Stimulated activated CD4-positive, alpha-beta T cell treated with anti-CD3 and anti-CD28 coated beads, Interleukin-15, amount 100 ng/mL, for 1 hour (primary cell): ENCODE measurements at places on chromosomes 1 and 21.
A peak's percentile ranks its signal among the peaks of the same experiment; 100 is the strongest.

- no peak for DNase-seq
Measured at GRCh38 chr1:205636732-205637131, 4.9 kb upstream of the ELK4 start.

DNA sequence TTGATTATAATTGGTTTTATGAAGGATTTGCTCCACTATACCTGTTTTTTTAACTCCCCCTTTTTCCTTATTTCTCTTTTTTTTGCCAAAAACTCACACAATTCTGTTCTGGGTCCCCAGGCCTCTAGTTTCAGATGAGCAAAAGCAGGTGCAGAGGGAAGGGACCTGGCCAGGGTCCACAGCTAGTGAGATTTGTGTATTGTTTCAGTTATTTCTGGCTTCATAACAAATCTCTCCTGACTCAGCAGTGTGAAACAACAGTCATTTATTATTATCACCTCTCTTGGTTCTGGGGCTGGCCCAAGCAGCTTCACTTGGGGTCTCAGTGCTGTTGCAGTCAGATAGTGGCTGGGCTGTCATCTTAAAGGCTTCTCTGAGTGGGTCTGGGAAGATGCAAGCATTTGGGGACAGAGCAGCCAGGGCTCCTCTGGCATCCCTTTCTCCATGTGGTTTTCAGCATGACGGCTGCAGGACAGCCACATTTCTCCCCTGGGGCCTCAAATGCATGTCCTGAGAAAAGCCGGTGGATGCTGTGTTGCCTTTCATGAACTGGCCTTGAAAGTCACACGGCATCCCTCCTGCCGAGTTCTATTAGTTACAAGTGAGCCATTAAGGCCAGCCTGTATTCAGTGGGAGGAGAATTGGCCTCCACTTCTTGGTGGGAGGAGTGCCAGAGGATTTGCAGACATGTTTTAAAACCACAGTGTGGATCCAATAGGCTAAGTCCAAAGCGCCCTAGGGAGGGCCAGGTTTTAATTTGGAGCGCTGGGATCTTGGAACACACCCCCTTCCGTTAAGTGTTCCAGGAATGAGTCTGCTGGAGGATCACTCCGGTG lies 137.1 kb downstream of the CAMTA1 start:
- no peak for DNase-seq

DNA sequence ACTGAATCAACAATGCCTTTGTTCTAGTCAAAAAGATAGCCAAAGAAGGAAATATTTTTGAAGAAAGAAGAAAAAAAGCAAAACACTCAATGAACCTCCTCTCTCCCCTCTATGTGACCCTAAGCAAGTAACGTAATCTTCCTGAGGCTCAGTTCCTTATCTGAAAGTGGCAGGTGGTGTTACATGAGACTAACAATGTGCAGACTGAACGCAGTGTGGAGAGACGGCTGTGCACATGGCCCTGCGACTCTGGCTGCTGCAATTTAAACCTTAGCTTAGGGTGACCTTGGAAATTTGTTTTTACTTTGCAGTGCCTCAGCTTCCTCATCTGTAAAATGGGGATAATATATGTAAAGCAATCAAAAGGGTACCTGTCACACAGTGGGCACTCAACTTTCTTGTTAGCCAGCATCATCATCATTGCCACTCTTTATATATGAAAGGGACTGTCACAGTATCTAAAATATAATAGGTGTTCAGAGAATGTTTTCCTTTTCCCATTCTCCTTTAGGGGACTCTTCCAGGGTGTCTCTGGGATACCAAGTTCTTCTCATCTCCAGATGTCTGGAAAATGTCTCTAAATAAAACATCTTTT lies 100.1 kb upstream of the JUN start:
- no peak for DNase-seq

- no peak for DNase-seq
Measured at GRCh38 chr1:87894062-87894461, 565.4 kb downstream of the LMO4 start.

- no peak for DNase-seq
Measured at GRCh38 chr1:118862755-118863154, 125.4 kb downstream of the TBX15 start.

DNA sequence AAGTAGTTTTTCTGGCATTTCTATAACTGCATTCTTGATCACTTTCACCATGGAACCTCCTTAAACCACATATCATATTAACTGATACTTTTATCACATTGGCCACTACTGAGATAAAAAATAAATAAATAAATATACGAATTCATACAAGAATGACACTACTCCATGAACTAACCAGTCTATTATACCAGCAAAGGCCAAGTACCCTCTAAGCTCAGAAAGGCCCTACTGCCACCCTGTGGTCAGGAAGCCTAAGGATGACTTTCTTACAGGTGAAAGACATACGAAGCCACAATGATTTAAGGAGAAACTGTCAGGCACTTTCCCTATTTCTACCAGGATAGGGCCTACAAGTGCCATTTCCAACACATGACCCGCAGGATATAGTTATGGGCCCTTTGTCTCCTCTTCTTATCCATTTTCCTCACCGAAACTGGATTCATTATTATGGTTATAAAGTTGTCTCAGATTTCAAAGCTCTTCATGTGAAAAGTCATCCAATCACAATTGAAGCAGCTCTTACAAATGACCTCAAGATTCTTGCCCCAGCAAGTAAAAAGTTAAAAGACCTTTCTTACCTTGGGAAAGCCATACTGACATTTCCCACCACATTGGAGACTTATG lies 23.9 kb downstream of the DNAJC8 start:
- DNase-seq: peak; percentile 26

DNA sequence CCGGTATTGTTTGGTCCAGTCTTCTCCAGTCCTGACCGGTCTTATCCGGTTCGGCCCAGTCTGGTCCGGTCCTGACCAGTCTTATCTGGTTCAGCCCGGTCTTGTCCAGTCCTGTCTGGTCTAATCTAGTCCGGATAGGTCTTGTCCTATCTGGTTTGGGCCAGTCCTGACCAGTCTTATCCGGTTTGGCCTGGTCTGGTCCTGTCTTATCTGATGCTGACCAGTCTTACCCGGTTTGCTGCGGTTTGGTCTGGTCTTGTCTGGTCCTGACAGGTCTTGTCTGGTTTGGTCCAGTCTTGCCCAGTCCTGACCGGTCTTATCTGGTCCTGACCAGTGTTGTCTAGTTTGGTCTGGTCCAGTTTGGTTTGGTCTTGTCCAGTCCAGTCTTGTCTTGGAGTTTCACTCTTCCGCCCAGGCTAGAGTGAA lies 30.1 kb downstream of the DHX9 start:
- DNase-seq: no peak

DNA sequence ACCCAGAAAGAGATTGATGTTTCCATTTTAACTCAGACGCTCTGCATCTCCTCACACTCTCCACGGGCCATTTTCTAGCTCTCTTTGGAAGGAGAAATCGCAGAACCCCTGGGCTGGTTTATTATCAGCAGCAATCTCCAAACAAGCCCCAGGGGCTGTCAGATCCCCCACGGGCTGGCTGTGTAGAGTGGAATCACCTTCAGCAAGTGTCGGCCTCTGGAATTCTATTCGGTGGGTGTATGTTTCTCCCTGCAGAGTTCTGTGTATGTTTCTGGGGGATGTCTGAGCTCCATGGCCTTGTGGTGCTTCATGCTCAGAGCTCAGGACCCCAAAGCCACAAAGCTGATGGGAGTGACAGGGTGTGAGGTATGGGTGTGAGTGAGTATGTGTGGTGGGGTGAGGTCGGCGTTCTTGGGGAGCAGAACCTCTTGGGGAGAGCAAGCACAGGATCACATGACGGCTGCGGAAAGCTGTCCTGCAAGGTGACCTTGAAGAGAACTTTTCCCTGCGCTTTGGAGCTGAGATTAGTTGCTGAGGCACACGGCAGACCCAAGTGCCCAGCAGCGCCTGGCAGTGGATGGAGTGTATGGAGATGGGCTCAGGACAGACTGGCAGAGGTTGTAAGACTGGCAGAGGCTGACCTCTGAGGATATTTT lies 489 bp downstream of the ACOT11 start:
- no peak for DNase-seq

- DNase-seq: no peak
Measured at GRCh38 chr1:87728169-87728568, 399.5 kb downstream of the LMO4 start.

DNA sequence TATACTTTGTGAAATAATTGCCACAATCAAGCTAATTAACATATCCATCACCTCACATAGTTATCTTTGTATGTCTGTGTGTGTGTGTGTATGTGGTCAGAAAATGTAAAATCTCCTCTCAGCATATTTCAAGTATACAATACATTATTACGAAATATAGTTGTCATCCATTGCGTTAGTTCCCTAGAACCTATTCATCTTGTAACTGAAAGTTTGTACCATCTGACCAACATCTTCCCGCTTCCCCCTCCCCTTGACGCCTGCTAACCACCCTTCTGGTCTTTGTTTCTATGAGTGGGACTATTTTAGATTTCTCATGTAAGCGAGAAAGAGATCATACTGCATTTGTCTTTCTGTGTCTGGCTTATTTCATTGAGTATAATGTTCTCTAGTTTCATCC lies 455.3 kb downstream of the KCNT2 start:
- no peak for DNase-seq

GRCh38 chr1:1906185-1907097 lies 8.6 kb upstream of the CALML6 start:
- DNase-seq: peak; percentile 50

DNA sequence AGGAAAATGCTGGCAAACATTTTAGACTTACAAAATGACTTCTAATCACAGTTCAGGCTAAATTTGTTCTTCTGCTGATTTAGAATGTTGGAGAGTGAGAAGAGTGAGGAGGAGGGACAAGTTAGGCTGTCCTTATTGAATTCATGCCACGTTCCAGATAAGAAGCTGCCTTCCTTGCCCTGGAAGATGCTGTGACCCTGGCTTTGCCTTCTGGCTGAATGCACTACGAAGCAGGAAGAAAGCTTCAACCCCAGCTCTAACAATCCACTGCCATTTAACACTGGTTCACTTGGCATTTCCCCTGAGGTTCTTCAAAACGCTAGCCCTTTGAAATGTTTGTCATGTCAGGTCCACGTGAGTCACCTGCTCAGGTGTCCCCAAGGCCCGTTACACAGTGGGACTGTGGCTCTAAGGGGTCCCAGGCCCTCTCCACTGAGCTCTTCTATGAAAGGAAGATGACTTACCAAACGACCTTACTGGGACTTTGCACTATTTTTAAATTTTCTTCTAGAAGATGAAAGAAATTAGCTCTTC lies 30.0 kb upstream of the LRRC8C start:
- DNase-seq: no peak

- no peak for DNase-seq
Measured at GRCh38 chr1:216562383-216562782, 139.1 kb upstream of the USH2A start.

- peak; percentile 15 for DNase-seq
Measured at GRCh38 chr1:15684042-15684461, at the start of gene PLEKHM2. Gene PLEKHM2, plus strand, starts transcription at chr1:15684320. Its CDS starts 239 bp downstream, at chr1:15684559.

- no peak for DNase-seq
Measured at GRCh38 chr1:235397733-235398132, 30.5 kb downstream of the TBCE start.

GRCh38 chr1:93021539-93022134 lies 57.4 kb upstream of the MTF2 start:
- DNase-seq: no peak

GRCh38 chr1:26521669-26522030 lies 7.9 kb upstream of the RPS6KA1 start:
- no peak for DNase-seq

DNA sequence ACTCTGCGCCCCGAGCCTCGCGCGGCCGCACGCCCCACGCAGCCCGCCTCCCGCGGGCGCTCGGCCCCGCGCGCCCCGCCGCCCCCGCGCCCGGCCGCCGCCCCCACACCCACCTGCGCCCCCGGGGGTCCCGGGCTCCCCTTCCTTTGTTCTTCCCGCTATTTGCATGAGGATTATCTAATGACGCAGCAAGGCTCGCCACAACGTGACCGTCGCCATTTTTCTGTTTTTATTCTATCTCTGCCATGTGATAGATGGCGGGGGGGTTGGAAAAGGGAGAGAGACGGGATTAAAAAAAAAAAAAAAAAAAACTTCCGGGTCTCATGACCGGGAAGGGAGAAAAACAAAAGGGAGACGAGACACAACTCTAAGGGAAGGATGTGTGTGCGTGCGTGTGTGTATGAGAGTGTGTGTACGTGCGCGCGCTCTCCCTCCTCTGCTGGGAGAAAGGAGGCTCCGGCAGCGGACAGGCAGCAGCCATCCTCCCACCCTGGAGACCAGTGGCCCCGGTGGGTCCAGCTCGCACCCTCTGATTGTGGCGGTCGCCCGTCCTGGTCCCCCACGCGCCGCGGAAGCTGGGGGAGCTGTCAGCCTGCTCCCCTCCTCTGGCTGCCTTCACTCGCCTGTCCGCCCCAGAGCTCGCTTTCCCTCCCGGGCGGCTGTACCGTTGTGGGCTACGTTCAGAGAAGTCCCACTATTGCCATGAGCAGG lies 80.4 kb upstream of the AK4 start:
- DNase-seq: peak; percentile 28

DNA sequence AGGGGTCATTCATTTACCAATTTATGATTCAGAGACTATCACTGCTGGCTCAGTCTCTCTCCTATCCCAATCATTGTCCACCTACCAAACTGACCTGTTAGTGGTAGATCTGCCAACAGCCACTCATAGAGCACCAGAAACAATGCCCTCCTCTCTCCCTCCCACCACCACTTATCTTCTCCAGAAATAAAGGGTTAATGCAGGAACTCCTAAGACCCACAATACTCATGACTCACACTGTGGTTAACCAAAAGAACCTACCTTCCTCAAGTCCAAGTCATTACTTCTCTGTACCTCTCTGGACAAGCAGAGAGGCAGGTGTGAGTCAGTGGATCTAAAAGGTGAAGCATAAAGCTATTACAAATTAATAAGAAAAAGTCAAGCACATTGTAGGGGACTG lies 40.9 kb upstream of the CAMK1G start:
- no peak for DNase-seq
